Stimulated activated CD8-positive, alpha-beta memory T cell treated with anti-CD3 and anti-CD28 coated beads, Interleukin-7, amount 100 ng/mL, for 48 hours (primary cell): ENCODE measurements at places on chromosomes 2 and 18.

DNA sequence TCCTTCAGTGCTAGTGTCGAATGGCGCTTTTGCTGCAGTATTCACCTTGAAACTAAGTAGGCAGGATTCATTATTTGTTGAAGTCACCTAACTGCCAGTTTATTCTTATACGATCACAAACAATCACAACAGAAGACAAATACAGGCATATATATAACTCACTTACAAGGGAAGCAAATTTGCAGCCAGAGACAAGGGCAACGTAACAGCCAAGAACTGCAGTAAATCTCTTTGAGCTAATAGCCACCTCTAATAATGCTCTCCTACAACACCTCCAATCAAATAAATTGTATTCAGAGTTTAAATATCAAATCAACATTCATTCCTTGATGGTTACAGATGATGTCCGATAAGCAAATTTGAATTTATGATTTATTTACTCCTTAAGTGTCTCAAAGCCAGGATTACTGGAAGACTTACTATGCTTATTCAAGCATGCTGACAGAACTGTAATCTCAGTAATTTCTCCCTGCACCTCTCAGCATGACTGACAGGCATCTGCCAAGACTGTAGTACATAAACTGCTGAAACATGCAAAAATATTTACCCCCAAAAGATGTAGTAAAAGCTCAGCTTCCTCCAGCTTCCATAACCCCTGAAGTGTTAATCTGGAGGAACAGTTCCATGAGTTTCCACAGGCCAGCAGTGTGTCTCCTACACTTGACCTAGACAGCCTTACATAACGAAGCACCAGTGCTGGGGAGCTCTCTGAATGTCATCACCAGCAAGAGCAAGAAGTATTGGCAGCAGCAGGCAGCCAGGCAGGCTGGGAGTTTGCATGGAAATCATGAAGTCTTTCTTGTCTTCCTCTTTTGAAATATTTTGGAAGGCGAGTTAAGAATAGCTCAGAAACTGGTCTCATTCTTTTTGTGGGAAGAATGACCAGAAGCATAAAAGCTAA lies 20.9 kb upstream of the SCN1A start:
- DNase-seq, result no peak

- no peak for DNase-seq
Measured at GRCh38 chr18:63356272-63356896, 10.6 kb downstream of the KDSR start.

DNA sequence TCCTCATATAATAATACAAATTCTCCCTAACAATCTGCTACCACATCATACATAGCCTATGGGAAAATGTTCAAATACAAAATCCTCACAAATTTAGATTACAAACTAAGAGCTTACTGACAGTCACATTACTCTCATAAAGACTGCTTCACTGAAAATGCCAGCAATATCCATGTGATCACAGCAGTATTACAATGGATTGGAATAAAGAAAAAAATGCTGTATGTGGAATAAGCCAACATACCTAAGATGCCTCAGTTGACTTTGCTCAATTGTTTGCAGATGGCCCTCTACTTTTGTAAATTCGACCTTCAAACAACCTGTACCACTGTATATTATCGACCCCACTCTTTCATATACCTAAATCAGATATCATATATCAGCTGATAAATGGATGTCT lies 88.7 kb downstream of the DYM start:
- no peak for DNase-seq

GRCh38 chr18:47842836-47843235 lies 87.6 kb downstream of the SMAD2 start:
- DNase-seq, result no peak

DNA sequence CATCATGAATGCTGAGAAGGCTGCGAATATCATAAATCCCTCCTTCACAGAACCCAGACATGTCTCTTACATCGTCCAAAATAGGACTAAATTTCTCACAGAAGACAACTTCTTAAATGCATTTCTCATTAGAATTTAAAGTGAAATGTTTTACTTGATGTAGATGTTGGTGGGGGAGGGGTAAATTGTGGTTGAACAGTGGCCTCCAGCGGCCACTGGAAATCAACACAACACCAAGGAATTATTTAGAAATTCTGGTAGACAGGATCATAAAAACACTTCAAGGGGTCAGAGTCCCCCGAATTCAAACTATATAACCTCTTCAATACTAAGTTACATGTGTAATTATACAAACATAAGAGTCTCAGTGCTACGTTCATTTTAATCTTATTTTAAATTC lies 135.9 kb downstream of the ABCA12 start:
- no peak for DNase-seq
